ENCODE measurements at places on chromosomes 1 and 21. TPM values are rescaled to one million over a fixed set of nuclear protein-coding genes. Genes with fewer than 3 reads are reported as not detected.

FCRL5 gene
- not detected for total RNA-seq

SIM2 gene
- 0.60 TPM for total RNA-seq

DNA sequence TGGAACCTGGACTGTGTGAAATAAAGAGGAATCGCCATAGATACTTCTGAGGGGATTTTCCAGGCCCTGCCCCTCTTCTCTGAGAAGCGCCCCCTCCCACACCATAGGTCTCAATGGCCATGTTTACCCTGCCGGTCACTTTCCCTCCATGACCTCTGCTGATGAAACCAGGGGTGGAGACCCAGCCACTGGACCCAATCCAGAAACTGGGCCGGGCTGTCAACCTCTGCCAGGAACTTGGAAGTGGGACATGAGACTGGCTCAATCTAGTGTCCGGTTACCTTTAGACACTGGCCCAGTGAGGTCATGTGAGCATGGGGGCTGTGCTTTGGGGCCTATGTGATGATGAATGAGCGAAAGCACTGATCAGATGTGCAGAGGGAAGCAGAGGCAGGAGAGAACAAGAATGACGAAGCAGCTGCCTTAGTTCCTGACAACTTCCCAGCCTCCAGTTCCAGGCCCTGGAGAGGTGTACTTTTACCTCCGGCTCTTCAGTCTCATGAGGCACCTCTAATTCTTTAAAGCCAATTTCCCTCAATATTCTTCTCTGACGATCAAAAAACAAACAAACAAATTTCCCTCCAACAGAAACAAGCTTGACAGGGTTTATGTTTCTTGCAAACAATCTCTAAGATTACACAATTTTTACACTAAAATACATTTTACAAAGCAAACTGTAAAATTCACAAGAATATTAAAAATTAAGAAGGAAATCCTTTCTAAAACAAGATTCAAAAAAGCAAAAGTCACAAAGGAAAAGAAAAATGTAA, 4.9 kb downstream of the ASAP3 start:
- no peak for DNase-seq
- H3K27me3 ChIP-seq: no peaks in the 10 kb centered on the region
- H3K4me1 ChIP-seq: peaks cover 54% of the 10 kb centered on the region
- H3K4me3 ChIP-seq: no peak overlapping the region
- peak overlapping the region; percentile 92 for H3K27ac ChIP-seq

DNA sequence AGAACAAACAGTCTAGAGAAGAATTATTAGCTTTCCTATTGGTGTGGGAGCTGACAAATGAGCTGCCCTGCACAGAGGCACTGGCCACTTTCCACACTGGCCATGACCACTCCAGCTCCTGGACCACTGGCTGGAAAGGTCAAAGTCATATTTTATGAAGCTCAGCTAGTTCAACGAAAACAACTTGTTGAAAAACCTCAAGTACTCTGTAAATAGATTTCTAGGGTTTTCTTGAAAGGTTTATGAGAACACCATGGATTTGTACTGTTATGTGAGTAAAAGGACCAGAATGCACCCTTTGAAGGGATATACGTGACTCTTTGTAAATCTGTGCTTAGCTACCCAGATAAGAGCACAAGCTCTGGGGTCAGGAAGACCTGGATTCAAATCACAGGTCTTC, 54.5 kb upstream of the FGGY start:
- H3K27ac ChIP-seq: no peak overlapping the region
- H3K36me3 ChIP-seq: peaks cover 4% of the 10 kb centered on the region
- no peaks in the 10 kb centered on the region for H3K4me1 ChIP-seq
- H3K4me3 ChIP-seq: no peak overlapping the region

- H3K27ac ChIP-seq: peak overlapping the region; percentile 69
- no peak overlapping the region for H3K4me3 ChIP-seq
- H3K27me3 ChIP-seq: no peaks in the 10 kb centered on the region
- H3K36me3 ChIP-seq: no peaks in the 10 kb centered on the region
- no peak for DNase-seq
Observed at GRCh38 chr1:54312796-54313316, 93.3 kb downstream of the SSBP3 start.

DNA sequence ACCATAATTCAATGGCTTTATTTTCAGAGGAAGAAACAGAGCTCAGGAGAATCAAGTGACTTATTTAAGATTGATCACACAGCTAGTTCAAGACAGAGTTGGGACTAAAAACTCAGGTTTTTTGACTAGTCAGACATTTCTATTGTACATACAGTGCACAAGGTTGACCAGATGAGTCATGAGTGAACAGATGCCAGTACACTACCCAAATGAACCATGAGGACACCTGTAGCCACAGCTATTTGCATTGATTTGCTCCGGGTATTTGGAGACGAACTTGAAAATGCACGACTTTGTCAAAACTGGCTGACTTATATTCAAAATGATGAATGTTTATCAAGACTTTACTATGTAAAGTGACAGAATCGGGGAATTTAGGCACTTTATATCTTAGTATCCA, 161.7 kb upstream of the ST6GALNAC5 start:
- H3K4me1 ChIP-seq: no peaks in the 10 kb centered on the region
- no peak overlapping the region for H3K27ac ChIP-seq
- H3K4me3 ChIP-seq: no peak overlapping the region
- no peaks in the 10 kb centered on the region for H3K27me3 ChIP-seq
- no peak for DNase-seq

FBXO2 gene
- total RNA-seq: 1.6 TPM

GRCh38 chr1:235244974-235245592, 82.9 kb downstream of the ARID4B start:
- peaks cover 16% of the 10 kb centered on the region for H3K4me1 ChIP-seq
- no peak overlapping the region for H3K27ac ChIP-seq
- peaks cover 2% of the 10 kb centered on the region for H3K36me3 ChIP-seq

All from chondrocyte (in vitro differentiated cells).